Hair follicular keratinocyte (primary cell): ENCODE measurements at places on chromosomes 1 and 21. TPM values are rescaled to one million over a fixed set of nuclear protein-coding genes. Genes with fewer than 3 reads are reported as not detected.

CD48 gene
- total RNA-seq: not detected in 2 replicates

TTC22 gene
- total RNA-seq: 10.6 and 10.9 TPM in 2 replicates

CFAP107 gene
- not detected in 2 replicates for total RNA-seq

RPTN gene
- not detected in 2 replicates for total RNA-seq

REN gene
- total RNA-seq: not detected in 2 replicates

C8B gene
- not detected in 2 replicates for total RNA-seq

TMEM52 gene
- 0.65 and 0.70 TPM in 2 replicates for total RNA-seq

DCDC2B gene
- total RNA-seq: not detected in 2 replicates
